NCI-H774 (cell line): ENCODE measurements at places on chromosomes 6 and 20.

- DNase-seq = no peak
Measured at GRCh38 chr6:65098349-65098748, 608.7 kb downstream of the EYS start.

DNA sequence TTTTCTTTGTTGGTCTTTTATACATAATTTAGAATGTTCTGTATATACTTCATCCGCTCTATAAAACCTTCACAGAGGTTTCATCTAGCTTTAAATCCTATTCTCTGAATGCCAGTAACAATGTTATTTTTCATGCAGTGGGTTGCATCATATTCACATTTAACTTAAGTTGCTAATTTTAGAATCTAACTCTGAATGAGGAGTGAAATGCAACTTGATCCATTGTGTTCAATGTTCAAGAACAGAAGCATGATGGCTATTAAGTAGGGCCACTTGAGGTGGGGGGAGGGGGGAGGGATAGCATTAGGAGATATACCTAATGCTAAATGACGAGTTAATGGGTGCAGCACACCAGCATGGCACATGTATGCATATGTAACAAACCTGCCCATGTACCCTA lies 224.5 kb downstream of the NKAIN2 start:
- no peak for DNase-seq

GRCh38 chr6:19879663-19880062 lies 42.5 kb downstream of the ID4 start:
- peak; percentile 38 for DNase-seq

- no peak for DNase-seq
Measured at GRCh38 chr20:58702859-58703648, 10.5 kb downstream of the NPEPL1 start.

DNA sequence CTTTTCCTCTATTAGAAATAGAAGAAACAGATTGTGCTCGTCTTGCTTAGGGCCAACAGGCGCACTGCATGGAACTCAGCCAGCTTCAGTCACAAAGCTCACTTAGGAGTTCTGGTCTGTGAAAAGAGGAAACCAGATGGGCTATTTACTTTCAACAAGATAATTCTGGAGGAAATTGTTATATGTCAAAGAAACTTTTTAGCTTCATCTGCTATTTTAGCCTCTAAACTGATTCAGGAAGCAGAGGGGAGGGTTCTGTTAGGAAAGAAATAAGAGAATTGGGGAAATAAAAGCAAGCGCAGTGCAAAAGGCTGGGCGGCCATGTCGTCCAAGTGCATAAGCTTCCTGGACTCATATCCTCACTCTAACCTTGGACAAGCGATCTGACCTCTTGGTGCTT lies 21.3 kb downstream of the PRKN start:
- DNase-seq = no peak

- peak; percentile 35 for DNase-seq
Measured at GRCh38 chr6:132257561-132257960, 143.7 kb downstream of the MOXD1 start.

DNA sequence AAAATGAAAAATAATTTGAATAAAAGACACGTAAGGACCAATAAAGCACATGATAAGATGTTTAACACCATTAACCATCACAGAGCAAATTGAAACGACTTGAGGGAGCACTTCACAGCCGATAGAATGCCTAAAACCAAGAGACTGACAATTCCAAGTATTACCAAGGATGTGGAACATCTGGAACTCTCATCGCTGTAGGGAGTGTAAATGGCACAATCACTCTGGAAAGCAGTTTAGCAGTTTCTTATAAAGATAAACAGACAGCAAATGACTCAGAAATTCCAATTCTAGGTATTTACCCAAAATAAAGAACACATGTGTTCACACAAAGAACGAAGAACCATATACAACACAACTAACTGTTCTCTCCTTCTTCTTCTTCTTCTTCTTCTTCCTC lies 8.5 kb upstream of the UBD start:
- no peak for DNase-seq

DNA sequence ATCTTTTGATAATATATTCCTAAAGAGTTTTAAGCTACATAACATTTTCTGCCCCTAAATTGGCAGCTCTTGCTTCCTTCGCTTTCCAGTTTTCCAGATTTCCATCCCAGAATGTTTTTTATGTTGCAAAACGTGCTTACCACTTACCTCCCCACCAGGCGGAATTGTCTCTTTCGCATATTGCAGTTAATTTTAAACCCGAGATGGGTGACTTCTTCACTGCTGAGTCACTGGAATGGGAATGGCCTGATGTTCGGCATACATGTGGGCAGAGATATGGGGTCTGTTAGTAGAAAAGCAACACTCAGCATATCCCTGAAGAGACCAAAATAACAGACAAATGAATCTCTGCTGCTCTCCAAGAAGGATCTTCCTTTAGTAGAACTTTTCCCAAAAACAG lies 491.2 kb downstream of the PREX1 start:
- DNase-seq = no peak
